GDM1 (cell line): ENCODE measurements at places on chromosomes 13 and 19.
A peak's percentile ranks its signal among the peaks of the same experiment; 100 is the strongest.

GRCh38 chr13:34430294-34430693 lies 511.8 kb upstream of the NBEA start:
- DNase-seq = no peak

DNA sequence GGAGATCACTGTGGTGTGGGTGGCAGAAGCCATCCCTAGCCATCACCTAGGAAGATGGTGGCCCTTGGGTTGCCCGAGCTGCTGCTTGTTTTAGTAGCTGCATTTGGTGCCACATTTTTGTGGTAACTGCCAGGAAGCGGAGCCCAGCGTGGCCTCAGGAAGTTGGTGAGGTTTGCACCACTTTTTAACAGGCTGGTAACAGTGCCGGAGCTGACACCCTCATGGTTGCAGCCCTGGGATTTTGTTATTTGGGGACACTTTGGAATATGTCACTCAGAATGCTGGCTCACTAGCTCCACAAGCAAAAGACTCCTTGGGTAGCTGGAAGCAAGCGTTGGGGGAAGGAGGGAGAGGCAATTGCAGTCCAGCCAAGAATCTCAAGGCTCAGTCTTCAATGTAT lies 22.1 kb downstream of the ACTN4 start:
- DNase-seq = peak; percentile 77

DNA sequence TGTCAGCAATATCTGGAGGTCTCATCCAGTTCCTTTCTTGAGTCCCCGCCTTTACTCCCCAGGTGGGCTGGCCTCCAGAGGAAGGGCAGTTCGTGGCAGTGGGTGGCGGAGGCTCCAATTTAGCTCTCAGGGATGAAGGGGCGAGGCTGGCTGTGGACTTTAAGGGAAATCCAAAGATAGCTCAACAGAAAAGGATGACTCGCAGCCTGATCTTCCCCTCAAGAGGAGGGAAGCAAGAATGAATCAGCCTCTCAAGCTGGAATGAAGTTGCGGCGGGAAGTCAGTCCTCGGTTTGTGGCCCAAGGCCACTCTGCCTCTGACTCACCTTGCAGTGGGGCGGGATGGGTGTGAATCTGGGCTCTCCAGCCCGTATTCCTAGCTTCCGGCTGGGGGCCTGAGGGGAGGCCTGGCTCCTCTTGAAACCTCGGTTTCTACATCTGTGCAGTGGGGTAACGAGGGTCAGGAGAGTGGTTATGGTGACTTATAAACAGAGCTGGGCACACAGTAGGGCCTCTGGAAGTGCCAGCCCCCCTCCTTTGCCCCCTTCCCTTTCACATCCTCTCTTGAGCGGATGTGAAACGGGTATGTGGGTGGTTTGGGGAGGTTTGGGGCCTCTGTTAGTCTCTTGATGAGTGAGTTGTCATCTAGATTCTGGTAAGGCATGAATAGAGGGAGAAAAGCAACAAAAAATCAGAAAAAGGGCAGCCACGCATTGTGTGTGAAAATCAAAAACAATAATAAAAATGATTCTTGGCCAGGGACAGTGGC lies 10.5 kb upstream of the SMG9 start:
- peak; percentile 82 for DNase-seq

DNA sequence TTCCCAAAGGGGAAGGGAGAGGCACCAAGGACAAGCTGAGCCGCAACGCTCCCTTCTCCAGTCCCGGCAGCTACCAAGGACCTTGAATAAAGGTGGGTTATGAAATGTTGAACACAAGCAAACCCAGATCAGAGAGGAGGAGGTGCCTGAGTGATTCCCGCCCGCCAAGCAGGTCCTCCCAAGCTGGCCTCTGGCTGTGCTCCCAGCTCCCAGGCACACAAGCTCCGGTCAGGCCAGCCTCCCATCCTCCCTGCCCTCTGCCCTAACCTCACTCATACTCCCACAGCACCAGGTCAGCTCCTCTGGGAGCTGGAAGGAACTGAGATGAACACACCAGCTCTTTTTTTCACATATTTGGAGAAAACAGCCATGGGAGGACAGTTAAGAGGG lies 3.7 kb downstream of the NAPA start:
- no peak for DNase-seq

GRCh38 chr19:56309511-56310185 lies 5.0 kb downstream of the ZSCAN5A start:
- DNase-seq = peak; percentile 48

GRCh38 chr19:14177496-14178074 lies 28.4 kb downstream of the ADGRL1 start:
- no peak for DNase-seq

- no peak for DNase-seq
Observed at GRCh38 chr19:38047641-38048040, 140.6 kb downstream of the SIPA1L3 start.

- DNase-seq = no peak
Observed at GRCh38 chr13:86870444-86870843, 800.7 kb upstream of the SLITRK5 start.

- no peak for DNase-seq
Observed at GRCh38 chr19:20078581-20079031, 806 bp downstream of the ZNF90 start.

DNA sequence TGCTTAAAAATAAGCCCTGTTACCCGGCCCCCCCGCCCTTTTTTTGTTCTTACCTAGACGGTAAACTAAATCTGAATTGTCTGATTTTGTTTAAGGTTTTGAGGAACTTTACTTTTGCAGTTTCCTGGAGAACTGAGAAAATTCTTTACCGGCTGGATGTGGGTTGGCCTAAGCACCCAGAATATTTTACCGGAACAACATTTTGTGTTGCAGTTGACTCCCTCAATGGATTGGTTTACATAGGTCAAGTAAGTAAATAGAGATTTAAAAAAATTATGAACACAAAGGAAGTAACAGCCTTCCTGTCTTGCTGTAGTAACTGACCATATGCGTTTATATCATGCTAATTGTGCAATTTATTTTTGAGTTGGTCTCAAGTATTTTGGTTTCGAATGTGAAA lies 785 bp downstream of the NHLRC3 start:
- no peak for DNase-seq
